ENCODE measurements at places on chromosomes 1 and 21.

DNA sequence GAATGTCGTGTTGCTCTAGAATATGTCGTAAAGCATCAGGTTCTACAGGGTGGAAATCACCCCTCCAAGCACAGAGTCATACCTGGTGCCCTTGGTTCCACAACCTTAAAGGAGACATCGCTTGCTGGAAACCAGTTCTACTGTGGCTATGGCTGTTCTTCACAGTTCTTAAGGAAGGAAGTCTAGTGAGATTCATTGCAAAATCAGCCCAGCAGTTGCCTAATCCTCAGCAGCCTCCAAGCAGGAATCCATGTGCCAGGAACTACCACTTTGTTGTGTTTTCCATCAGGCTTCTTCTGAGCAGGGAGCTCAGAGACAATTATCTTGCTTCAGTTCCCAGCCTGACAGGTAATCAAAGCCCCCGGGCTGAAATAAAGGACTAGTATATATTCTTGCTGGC, 45.0 kb upstream of the SLC35F3 start:
- DNase-seq = no peak

GRCh38 chr1:34863501-34863900, 4.0 kb upstream of the SMIM12 start:
- no peak for DNase-seq

DNA sequence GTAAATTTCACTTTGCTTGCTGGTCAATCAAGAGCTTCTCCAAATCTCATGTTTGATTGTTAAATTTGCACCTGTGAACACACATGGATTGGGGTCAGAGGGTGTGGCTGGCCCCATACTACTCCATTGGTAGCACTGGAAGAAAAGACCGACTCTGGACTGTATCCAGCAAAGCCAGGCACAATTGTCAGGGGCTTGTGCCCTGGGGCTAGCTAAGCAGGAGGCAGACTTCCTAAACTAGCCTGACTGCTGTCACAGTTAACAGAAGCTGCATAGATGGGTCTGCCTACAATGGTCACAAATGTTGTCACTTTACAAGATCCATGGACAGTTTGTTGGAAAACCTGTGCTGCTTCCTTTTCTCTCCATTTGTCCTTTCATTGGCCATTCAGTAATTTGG, 421.0 kb downstream of the DSCAM start:
- DNase-seq = no peak

GRCh38 chr1:199157494-199157893, 518.7 kb downstream of the PTPRC start:
- no peak for DNase-seq

GRCh38 chr1:201807958-201808632, 20.9 kb upstream of the IPO9 start:
- no peak for DNase-seq

- DNase-seq = no peak
Measured at GRCh38 chr1:54710841-54711240, 4.8 kb upstream of the TTC4 start.
